LNCaP clone FGC (cell line): ENCODE measurements at places on chromosomes 3 and 15.

- no peak for DNase-seq
Observed at GRCh38 chr3:109117939-109118338, at the start of gene MORC1. Gene MORC1 (minus strand): TSS chr3:109118134. CDS start chr3:109118059, 75 bp downstream.

- DNase-seq, result no peak
Observed at GRCh38 chr3:127489357-127489756, 101.2 kb downstream of the TPRA1 start.

DNA sequence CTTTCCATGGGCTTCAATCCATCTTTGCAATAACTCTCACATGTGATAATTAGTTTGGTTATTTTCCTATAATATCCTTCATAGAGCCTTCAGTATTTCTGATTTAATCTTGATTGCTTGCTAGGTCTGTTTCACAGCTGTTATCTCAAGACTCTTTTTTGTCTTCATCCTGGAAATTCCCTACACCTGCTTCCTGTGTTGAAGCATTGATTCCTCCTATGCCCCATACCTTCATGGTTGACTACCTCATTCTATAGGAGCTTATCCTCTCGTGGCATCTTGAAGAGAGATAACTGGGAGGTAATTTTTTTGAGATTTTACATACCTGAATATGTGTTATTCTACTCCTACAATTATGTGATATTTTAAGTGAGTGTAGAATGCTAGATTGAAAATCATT lies 26.7 kb downstream of the PIK3CA start:
- no peak for DNase-seq

- DNase-seq, result no peak
Observed at GRCh38 chr15:34737477-34737876, 17.3 kb downstream of the GJD2 start.

- no peak for DNase-seq
Observed at GRCh38 chr15:86654501-86654900, 574.8 kb downstream of the AGBL1 start.

DNA sequence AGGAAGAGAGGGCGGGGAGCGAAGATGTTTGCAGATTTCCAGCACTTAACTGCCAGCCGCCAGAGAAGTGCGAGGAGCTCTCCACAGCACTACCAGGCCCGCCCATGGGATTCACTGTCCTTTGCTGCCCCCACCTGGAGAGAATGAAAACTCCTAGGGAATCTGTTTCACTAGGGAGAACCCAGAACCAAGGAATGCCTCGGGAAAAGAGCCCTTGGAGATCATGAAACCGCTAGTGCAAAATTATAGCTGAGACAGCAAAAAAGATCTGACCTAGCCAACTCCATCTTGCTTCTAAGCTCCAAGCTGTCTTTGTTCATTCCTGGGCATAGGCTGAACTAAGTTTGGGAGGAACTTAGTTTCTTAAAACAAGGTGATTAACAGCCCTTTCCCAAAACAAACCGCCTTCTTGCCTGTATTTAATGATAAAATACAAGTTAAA lies 82.6 kb upstream of the GCNT3 start:
- peak; percentile 80 for DNase-seq
